CD8-positive, alpha-beta memory T cell (primary cell): ENCODE measurements at places on chromosomes 3 and 15. TPM values are rescaled to one million over a fixed set of nuclear protein-coding genes. Genes with fewer than 3 reads are reported as not detected.
A peak's percentile ranks its signal among the peaks of the same experiment; 100 is the strongest.

Gene ARPIN
- 0.02 TPM for total RNA-seq

Gene NEK10
- total RNA-seq, result 0.24 TPM

Gene THRB
- total RNA-seq, result not detected

Gene CCR8
- 2.9 TPM for total RNA-seq

Gene DHX36
- total RNA-seq, result 86.8 TPM

Gene SI
- not detected for total RNA-seq

Gene ELL3
- total RNA-seq, result 0.49 TPM

- no peak for DNase-seq
Measured at GRCh38 chr3:14672588-14672987, 2.4 kb upstream of the C3orf20 start.

DNA sequence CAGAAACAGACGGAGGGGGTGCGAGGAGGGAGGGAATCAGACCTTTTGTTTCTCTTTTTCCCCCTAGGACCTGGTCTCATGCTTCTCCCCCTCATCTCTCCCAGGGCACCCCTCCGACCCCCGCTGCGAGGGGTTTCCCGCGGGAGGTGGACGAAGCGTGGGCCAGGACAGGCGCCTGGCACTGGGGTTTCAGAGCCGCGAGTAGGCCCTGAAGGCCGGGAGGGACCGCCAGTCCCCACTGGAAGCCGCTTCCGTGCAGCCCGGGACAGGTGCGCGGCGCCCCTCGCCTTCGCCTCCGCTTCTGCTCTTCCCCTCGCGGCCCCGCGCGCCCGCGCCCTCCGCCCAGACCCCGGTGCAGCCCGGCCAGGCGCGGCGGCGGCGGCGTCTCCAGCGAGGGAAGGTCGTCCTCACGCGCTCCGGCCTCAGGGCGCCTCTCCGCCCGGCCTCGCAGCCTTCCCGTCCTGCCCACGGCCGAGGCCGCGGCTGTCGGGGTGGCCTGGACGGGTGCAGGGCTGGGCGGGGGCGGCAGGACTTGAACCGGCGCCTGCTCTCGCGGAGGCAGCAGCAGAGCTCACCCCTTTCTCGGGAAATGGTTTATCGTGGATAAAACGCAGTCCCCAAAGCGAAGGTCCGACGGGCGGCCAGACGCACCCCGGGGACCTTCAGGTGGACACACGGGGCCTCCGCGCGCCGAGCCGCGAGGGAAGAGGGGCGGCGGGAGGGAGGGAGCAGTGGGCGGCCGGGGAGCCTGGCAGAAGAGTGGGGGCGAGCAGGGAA lies 31.5 kb upstream of the ADAMTS17 start:
- DNase-seq, result no peak

DNA sequence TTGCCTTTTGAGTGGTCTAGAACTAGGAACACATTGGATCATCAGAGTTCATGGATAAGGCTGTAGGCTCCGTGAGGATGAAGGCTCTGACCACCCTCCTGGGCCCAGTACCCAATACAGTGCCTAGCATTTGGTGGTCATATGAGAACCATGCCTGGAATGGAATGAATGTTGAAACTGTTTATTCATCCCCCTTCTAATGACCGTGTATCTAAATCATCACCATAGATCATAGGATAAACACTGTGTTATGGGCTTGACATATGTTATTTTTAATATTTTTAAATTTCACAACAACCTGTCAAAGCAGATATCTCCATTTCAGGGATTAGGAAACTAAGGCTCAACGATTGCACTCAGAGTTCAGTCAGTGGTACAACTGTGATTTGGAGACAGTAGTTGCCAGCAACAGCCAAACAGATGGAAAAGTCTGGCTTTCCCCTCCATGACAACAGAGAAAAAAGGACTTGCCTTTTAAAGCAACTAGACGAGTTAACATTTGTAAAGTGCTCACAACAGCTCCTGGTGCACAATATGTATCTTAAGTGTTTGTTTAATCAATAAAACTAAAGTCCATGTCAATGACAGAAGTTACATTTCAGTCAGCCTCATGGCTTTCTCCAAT lies 89.6 kb downstream of the TMEM266 start:
- DNase-seq, result no peak

DNA sequence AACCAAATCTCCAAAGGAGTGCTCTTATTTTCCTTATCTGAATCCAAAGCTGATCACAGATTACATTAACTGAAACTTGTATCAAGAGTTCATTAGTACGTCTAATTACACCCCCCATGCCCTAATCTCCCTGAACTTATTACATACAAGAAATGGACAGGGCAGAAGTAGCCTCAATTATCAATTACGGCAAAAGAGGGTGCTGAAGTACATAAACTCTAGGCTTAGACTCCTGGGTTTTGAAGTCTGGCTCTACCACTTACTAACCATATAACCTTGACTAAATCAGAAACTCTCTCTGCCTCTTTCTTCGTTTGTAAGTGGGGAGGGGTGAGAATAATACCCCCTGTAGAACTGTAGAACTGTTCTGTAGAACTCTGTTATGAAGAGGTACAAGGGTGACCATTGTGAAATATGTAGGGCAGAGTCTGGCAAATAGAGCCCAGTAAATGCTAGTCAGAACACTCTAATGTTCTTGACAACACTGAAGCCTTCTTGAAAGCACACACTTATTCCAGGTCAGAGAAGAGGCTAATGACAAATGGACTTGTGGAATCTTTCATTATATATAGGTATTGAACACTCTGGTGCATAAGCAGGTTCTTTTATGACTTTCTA lies 19.6 kb upstream of the OR5K4 start:
- DNase-seq, result no peak

GRCh38 chr3:59528251-59528650 lies 478.4 kb upstream of the CFAP20DC start:
- DNase-seq, result no peak

GRCh38 chr15:74782259-74783071 lies 585 bp downstream of the CSK start:
- DNase-seq, result peak; percentile 64

GRCh38 chr3:134810850-134811249 lies 15.8 kb downstream of the EPHB1 start:
- DNase-seq, result no peak

DNA sequence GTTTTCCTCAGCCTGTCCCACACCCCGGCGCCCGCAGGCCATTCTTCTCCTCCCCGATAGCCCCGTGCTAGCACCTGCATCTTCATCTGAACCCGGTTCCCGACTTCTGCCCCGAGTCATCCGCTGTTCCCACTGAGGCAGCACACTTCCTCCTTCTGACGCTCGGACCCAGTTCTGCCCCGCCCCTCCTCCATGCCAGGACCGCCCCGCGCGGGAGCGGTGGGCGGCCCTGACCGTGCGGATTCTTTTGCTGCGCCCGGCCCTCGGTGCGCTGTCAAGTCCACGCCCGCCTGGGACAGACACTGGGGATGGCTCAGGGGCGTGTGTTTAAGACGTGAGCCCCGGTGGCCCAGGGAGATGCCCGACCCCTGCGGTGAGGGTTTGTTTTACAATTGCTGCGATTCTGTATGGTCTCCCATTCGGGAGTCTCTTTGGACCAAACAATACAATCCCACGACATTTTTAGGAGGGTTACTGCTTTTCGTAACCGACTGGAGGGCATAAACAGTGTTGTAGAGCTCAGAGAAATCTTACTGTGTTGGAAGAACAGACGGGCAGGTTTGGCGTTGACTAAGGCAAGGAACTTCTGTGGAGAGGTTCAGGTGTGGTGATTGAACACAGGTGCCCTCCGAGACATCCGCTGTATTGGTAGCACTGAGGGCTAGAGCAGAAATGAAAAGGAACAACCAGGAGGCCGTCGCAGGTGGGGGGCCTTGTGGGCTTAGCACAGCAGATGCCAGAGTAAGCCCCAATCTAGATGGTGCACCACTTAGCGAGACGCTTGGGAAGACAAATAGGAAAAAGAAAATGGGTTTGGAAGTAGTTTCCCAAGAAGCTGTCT lies 716 bp downstream of the PTPN23 start:
- peak; percentile 63 for DNase-seq

GRCh38 chr15:78195735-78196201 lies 38.6 kb downstream of the ACSBG1 start:
- peak; percentile 56 for DNase-seq
